Kidney (tissue), 22 donors: ENCODE measurements at places on chromosomes 7 and 10. TPM values are rescaled to one million over a fixed set of nuclear protein-coding genes. Genes with fewer than 3 reads are reported as not detected.

Gene UTF1
- total RNA-seq = not detected

Gene LRCH4
- 62.9 TPM for total RNA-seq

Gene MRC1
- total RNA-seq = 67.8 TPM

Gene SEMA3D
- total RNA-seq = 17.5 TPM

Gene IFIT3
- total RNA-seq = 20.1 TPM

Gene NOS3
- total RNA-seq = 51.7 TPM

DNA sequence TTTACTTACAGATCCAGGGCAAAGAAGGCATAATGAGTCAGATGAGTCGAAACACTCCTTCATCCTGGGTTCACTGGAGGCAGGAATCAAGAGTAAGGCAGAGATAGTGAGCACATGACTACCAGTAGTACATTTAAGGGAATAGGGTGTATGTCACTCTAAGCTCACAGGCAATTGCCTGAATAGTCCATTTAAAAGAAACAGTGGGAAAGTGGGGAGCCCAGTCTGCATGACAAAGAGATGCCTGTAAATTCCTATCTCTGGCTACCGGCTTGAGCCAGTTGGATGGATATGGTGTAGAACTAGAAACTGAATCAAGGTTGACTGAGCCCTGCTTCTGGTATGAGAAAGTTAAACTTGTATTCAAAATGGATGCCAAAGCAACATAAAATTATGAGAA, 861.5 kb upstream of the ZWINT start:
- DNase-seq = no peak

DNA sequence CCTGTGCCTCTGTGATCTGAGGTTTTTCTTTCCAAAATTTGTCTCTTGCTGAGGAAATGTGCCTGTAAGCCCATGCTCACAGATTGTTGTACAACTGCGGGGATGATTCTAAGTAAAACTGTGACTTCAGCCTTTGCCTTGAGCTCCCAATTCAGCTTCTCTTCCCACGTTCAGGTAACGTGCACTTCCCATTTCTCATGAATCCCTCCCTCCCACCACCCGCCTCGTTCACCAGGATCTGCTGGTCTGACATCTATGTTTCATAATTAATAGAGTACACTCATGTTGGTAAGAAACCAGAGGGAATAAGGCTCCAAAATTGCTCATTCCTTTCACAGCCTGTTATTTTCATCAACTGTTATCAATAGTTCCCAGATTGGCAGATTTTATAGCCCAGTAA, 332.6 kb upstream of the TPK1 start:
- no peak for DNase-seq

DNA sequence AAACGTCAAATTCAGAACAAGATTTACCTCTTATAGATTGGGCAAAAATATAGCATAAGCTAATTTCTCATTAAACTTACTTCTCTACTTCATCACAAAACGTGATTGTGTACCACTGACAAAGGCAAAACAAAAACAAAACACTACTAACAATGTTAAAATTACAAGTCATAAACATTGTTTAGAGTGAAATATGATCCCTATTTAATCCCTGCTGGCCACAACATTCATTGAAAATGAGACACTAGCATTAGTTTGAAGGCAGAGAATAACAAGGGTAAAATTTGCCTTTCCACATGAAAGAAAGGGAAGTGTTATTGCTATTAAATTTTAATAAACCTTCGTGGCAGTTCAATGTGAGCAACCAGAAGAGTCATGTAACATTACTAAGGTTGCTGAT, 45.0 kb downstream of the SEMA3A start:
- peak; percentile 34 for DNase-seq

DNA sequence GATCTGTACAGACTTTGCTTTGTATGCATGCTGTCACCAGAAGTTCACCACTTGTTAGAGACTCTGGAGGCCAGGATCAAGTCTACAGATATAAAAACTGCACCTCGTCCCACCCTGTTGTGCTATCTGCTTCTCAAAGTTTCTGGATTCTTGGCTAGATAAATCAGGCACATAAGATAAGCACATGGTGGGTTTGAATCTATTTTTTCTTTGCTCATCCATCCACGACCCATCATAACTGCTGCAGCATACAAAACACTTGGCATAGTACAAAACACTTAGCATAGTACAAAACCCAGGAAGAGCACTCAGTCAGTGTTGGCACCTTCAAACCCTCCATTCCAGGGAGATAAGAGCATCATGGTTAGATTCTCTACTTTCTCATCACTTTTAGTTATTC, 42.4 kb upstream of the ANKRD1 start:
- no peak for DNase-seq

DNA sequence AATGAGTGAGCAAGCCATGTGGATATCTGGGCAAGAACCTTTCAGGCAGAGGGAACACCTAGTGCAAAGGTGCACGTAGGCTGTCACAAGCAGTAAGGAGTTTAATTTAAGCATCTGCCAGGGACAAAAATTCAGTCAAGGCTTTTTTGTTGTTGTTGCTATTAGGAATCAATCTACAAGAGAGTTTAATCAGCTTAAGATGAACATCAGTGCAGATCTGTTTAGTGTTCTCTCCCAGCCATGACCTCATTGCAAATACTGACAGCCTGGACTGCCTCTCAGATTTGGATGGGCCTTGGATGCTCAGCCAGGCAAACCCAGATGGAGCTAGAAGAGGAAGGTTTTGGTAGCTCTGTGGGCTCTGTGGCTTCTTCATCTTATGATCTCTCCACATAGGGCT, 3.3 kb upstream of the GLCCI1 start:
- no peak for DNase-seq
